Stimulated activated CD4-positive, alpha-beta T cell treated with anti-CD3 and anti-CD28 coated beads, Interleukin-12 subunit alpha, Interleukin-12 subunit beta, amount 100 ng/mL, for 24 hours (primary cell): ENCODE measurements at places on chromosomes 4 and X.

DNA sequence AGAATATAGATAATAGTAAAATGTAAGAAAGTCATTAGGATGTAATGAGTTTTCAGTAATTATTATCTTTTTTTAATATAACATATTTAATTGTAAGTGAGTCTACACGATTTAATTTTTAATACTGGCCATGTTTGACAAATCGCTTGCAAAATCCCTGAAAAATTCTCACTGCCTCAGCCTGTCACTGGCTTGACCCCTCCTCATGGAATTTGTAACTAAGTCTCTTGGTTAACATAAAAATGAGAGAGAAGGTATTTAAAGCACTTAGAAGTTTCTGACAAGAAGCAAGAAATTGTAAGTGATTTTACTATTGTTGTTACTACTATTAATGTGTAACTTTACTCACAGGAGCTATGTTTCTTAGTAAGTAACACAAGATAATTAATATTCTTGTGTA is 237.9 kb upstream of the GK2 start:
- no peak for DNase-seq

DNA sequence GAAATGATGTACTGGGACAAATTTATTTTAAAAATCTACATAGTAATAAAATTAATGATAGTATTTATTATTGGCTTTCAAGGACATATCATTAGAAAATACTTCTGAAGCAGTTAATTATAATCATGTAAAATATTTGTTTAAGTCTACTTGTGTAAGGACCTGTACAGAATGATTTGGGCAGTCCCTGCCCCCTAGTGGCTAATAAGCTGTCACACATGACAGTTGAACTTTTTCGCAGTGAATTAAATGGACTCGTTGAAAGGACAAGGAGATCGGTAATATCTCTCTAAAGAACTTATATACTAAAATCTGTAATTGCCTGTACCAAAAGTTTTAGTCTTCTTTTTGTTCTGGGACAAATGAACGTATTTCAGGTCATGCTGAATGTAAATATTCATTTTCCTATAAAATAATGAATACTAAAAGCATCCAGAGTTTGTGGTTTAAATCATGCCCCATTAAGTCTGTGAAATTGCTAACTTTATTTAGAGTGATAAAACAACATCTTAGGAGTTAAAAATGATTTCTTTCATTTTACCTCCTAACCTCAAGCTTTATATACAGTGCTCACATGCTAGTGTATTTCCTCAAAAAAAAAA is 13.6 kb downstream of the EXOC1 start:
- no peak for DNase-seq

GRCh38 chr4:125314676-125315575 is at the start of gene FAT4:
FAT4 (plus strand) TSS chr4:125314955; CDS start chr4:125316412, 1,457 bp downstream.
- DNase-seq = no peak

GRCh38 chrX:53320543-53321229 is 39.3 kb upstream of the IQSEC2 start:
- DNase-seq = no peak

- DNase-seq = no peak
Measured at GRCh38 chr4:140693562-140693961, 62.6 kb downstream of the TBC1D9 start.

DNA sequence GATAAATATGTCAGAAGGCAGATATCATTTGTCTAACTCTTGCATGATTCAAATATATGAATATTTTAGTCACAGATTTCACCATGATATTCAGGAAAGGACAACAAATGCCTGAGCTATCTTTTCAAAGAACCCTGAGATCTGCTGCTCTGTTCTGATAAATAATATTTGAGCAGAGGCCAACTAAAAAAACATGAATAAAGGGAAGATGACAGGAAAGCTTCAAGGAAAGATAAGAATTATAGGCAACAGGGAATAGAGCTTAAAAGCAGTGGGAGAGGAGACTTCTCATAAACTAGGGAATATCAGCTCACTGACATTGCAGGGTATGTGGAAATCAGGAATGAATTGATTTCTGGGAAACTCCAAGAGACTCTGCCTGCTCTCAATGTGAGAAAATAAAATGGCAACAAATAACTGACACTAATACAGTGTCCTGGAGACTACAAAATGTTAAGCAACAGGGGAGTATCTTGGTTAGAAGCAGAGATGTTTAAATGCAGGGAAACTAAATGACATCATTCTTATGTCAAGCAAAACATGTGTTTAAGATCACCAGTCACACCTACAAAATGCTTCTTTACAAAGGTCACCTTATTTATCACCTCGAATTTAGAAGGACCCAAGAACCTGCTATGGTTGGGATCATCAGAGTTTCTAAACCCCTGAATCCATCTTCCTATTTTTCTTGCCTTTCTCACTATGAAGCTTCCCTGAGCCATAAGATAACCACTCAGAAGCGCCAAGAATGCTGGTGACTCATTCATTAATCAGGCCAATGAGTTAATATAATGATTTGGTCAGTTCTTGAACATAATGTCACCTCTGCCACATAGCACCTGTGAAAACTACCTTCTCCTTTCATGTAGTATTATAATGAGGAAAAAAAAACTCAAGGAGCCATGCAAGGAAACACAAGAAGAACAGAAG is 78.1 kb downstream of the NDST3 start:
- no peak for DNase-seq

- DNase-seq = peak; percentile 10
Measured at GRCh38 chrX:55342533-55343501, 78.1 kb upstream of the PAGE3 start.

DNA sequence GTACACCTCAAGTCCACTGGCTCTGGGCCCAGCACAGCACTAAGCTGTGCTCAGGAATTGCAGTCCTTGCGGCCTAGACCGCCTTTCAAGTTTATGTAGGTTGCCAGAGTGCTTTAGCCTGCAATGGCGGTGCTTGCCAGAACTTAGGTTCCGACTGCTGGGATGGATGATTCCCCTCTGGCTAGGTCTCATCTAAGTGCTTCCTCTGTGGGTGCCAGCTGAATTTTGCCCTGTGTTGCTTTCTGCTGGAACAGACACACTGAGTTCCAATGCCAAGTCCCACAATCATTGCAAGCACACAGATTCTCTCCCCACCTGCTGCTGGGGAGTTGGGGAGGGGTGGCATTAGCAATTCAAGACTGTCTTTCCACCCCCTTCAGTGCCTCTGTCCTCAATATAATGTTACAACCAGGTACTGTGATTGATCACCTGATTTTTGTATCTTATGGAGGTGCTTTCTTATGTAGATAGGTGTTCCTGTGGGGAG is 129.5 kb downstream of the GRID2 start:
- DNase-seq = no peak

- DNase-seq = no peak
Measured at GRCh38 chr4:85824166-85824945, 349.4 kb downstream of the ARHGAP24 start.

DNA sequence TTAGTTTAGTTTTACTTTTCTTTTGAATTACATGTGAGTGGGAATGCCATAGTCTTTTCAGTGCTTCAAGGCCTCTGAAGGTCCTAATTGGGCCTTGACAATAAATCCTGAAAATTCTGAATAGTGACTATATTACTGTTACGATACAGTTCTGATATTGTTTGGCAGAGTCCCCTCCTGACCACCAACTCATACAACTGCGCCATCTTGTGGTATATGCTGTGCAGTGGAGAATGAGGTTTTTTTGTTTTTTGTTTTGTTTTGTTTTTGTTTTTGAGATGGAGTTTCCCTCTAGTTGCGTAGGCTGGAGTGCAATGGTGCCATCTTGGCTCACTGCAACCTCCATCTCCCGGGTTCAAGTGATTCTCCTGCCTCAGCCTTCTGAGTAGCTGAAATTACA is 56.6 kb upstream of the CHRDL1 start:
- no peak for DNase-seq

GRCh38 chrX:19839770-19840254 is 47.6 kb downstream of the SH3KBP1 start:
- DNase-seq = no peak

DNA sequence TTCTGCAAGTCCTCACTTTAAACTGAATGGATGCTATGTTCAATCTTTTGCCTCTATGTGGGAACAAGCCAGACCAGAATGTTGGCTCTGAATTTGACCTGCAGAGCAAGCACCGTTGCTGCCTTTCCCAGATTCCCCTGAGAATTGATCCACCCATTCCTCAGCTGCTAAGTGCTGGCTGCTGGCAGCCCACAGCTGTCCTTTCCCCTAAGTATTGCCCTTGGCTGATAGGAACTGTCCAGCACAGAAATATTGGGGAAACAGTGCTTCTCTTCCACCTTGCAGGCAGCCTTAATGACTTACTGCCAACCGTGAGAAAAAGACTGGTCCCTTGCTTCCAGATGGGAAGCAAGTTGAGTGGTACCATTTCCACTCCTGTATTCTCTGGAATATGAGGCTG is 475.9 kb downstream of the PDHA2 start:
- DNase-seq = no peak

GRCh38 chr4:38132843-38133662 is 172.9 kb downstream of the PTTG2 start:
- no peak for DNase-seq

DNA sequence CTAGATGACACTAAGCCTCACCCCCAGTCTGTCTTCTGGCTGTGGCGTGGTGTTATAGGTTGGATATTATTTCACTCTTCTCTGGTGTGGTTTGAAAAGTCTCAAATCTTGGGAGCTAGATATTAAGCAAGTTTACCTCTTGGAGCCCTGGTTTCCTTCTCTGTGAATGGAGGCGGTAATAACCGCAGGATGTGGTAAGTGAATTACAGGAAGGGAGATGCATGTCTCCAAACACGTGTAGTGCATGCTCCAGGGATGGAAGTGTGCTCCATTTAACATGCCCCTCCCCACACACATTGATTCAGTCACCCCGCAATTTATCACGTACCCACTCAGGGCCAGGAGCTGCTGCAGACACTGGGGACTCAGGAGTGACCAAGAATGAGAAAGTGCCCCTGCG is 4.9 kb downstream of the ZNF275 start:
- no peak for DNase-seq

DNA sequence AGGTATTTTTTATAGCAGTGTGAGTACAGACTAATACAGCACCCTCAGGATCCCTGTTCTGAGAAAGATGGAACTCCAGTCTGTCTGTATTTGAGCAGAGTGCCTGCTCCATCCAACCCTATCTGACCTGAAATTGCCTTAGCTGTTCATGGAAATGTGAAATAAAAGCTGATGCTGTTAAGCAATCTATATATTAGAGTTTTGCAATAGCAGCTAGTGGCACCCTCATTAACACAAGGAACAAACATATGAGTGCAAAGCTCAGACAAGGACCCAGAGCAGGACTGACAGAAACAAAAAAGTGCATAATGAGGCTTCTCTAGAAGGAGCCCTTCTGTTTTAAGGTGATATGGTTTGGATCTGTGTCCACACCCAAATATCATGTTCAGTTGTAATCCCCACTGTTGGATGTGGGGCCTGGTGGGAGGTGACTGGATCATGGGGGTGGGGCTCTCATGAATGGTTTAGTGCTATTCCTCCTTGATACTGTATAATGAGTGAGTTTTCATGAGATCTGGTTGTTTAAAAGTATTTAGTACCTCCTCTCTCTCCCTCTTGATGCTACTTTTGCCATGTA is 272.9 kb upstream of the KLF3 start:
- no peak for DNase-seq

DNA sequence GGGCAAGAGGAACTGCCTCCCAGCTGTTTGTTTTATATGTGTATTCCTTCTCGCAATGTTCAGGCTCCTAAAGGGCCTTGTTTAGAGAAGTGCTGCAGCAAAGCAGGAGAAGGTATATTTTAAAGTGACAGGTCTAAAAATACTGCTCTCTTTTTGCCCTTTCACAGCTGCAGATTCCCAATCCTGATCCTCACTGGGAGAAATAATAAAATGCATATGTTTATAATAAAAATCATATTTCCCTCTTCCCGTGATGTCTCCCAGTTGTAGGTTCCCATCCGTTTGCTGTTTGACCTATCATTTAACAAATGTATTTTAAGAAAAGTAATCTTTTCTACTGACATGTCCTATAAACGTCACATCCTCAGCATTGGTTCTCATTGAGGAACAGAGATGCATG is 62.7 kb upstream of the GPC4 start:
- no peak for DNase-seq

DNA sequence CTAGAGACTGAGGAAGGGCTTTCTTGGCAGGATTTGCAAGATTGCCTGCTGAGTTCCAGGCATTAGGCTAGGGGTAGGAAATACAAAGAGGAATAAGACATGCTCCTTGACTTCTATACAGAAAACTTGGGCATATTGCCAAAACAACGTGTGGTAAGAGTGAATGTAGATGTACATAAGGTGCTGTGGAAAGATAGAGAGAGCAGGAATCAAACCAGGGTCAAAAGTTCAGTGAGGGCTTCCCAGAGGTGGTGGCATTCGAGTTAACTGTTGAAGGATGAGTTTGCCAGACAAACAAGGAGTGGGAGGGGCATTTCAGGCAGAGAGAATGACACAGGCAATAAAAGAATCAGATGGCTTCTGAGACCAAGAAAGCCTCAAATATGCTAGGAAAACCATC is 187.9 kb downstream of the KDR start:
- DNase-seq = no peak

- DNase-seq = peak; percentile 5
Measured at GRCh38 chrX:56564164-56564885, 898 bp downstream of the UBQLN2 start.

GRCh38 chr4:13860126-13860525 is 232.6 kb upstream of the BOD1L1 start:
- no peak for DNase-seq

DNA sequence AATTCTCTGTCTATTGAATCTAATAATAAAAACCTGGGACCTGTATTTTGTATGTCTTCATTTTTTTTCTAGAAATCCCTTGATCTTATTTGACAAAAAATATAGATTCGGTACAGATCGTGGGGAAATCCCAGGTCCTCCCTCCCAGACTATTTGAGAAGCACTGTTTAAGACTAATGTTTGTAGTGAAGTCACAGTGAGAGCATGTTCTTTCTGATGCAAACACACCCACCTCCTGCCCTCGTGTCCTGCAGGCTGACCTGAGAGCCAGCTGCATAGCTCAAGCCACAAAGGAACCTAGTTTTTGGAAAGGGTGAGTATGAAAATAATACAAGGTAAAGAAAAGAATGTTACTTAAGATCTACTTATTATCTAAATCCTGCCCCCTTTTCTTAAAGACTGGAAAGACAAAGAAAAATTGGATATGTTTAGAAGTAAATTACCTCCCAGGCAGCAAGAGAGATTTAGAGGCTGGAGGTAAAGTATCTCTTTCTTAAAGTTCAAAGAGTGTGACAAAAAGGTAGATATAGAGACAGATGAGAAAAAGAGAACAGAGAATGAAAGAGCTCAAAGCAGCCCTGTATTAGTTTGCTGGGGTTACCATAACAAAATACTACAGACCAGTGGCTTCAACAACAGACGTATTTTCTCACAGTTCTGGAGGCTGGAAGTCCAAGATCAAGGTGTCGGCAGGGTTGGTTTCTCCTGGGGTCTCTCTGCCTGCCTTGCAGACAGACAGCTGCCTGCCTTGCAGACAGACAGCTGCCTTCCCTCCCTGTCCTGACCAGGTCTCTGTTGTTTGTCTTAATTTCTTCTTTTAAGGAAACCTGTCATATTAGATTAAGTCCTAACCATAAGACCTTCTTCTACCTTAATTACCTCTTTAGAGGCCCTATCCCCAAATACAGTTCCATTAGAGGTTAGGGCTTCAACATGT is 20.4 kb upstream of the DCTD start:
- no peak for DNase-seq

- DNase-seq = no peak
Measured at GRCh38 chr4:112222219-112222955, 9.2 kb upstream of the AP1AR start.

GRCh38 chr4:147787204-147787603 is 55.3 kb downstream of the ARHGAP10 start:
- no peak for DNase-seq

- DNase-seq = no peak
Measured at GRCh38 chrX:49876750-49877149, 2.5 kb upstream of the USP27X start.

- no peak for DNase-seq
Measured at GRCh38 chr4:163195247-163195765, 28.6 kb upstream of the NAF1 start.
